ENCODE measurements at places on chromosomes 2 and 18.

GRCh38 chr2:181892799-181893435 is 1.4 kb downstream of the ITPRID2 start:
- DNase-seq = no peak

- DNase-seq = no peak
These were observed 22.4 kb downstream of the FN1 start for GRCh38 chr2:215413484-215413777.

DNA sequence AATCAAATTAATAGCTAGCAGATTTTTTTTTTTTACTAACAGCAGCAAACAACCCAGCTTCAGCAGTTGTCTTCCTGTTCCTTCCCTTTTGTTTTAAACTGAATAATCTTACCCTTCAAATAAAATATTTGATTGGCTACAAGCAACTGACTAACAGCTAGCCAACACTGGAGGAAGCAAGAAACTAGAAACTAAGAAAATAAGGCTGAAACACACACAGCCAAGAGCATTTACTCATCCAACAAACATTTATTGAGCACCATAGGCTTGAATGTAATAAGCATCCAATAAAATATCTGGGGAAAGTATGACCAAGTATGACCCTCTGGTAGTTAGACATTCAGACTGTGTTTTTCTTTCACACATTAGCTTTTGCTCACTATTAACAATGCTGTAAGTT is 189.2 kb downstream of the CD226 start:
- no peak for DNase-seq

GRCh38 chr2:217714287-217714751 is 288.5 kb downstream of the TNS1 start:
- peak; percentile 98 for DNase-seq

GRCh38 chr2:169265591-169265990 is 96.7 kb downstream of the LRP2 start:
- DNase-seq = no peak

DNA sequence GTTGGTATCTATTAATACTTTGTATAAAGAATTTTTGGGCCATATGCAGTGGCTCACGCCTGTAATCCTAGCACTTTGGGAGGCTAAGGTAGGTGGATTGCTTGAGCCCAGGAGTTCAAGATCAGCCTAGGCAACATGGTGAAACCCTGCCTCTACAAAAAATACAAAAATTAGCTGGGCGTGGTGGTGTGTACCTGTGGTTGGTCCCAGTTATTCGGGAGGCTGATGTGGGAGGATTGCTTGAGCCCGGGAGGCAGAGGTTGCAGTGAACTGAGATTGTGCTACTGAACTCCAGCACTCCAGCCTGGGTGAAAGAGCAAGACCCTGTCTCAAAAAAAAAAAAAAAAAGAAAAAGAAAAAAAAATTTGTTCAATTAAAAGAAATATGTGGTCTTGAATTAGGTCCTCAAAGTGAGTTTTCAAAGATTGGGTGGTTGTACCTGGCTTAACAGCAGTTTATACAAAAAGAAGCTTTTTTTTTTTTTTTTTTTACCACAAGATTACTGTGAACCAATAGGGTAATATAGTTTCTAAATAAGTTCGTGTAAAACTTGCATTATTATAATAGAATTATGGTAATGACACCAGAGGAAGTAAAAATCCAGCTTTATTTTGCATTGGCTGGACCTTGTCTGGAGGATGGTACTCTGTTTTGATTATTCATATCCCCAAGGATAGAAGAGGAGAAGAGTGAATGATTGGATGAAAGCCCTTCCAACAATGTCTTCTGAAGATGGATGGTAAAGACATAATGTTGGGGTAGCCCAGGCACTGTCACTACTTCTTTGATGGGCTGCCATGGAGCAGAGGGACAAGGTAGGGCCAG is 210.3 kb downstream of the MYCN start:
- DNase-seq = no peak

DNA sequence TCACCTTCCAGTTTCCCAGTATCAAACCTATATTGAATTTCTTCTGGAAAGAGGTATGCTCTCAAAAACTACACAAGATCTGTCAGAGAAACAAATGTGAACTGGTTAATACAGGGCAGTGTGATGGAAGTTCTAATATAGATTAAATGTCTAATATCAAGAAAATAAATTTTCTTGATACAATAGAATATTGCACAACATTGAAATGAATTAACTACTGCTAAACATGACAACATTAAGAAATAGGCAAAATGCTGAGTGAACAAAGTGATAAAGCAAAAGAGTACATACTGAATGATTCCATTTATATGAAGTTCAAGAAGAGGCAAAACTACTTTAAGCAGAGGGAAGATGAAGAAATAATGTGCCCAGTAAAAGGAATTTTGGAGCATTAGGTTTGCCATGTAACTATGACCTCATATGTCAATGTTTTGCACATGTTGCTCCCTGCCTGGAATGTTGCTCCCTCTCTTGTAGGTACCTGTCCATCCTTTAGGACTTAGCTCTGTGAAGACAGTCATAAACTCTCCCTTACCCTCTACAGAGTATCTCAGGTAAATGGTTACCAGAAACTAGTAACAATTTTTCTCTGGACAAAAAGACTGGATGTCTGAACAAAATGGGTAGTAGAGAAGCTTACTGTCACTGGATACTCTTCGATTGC is 339.0 kb downstream of the RAD51AP2 start:
- no peak for DNase-seq

GRCh38 chr2:43511199-43511598 is 84.6 kb downstream of the THADA start:
- DNase-seq = no peak

GRCh38 chr2:115161771-115162493 is 719.5 kb downstream of the DPP10 start:
- DNase-seq = no peak

DNA sequence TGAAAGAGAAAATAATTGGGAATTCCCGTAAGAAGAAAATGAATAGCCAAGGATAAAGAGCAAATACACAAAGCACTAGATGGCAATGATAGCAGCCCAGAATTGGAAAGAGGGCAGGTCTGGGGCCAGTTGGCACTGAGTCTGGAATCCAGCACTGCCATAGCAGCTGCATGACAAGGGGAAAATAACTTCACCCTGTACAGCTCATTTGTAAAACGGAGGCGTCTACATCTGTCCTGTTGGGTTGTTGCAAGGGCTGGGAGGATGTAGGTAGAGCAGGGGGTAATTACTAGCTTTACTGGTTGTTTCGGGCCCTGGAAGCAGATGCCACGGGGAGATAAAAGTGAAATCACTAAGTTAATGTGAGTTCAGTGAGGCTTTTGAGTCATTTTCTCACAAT is 110.0 kb upstream of the RASGRP3 start:
- no peak for DNase-seq

GRCh38 chr18:77339093-77339492 is 89.4 kb downstream of the GALR1 start:
- DNase-seq = no peak

DNA sequence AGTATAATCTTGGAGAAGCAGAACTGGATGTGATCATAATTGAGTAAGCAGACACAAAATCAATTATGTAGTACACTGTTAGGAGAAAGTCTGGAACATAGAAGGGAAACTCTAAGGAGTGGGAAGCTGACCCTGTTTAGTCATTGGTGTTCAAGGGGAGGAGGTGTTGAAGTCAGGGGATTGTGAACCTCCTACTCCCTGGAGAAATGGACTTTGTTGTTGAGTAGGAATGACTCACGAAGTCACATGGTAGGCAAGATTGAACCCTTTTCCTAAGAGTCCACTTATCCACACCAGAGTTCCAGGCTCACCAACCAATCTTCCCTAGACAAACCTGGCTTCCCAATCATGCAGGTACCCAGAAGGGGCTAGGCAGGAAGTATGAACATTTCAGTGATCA is 81.0 kb upstream of the BCL11A start:
- DNase-seq = peak; percentile 50

DNA sequence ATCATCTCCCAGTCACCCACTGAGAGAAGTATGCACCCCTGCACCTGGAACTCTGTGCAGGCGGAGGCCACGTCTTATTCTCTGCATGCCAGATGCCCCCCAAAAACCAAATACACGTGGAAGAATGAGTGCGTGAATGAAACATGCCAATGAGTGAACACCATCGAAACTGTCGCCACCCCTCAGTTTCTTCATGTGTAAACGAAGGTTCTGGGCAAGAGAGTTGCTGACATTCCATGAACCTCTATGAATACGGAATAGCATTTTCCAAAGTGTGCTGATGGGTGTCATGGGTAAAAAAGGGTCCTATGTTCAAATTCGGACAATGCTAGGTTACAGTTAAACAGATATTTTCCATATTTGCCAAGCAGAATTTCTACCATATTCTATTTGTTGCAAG is 19.8 kb downstream of the FER1L5 start:
- no peak for DNase-seq

DNA sequence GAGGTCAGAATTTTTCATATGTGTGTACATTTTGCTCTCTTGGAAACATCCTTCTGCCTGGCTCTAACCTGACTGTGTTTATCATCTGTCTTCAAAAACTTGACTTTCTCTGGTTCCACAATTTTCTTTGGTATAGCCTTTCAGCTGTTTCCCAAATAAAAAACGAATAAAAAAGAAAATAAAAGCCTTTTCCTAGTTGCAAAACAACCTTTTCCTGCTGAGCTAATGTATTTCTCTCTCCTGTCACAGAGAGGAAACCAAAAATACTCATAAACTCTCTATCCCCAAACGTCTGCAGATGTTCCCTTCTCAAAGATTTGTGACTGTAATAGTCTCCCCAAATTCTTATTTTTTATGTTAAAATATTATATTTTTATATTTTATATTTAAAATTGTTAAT is 505.3 kb upstream of the SLC39A10 start:
- no peak for DNase-seq

- no peak for DNase-seq
These were observed 263.2 kb upstream of the RASGRP3 start for GRCh38 chr2:33213244-33213643.

DNA sequence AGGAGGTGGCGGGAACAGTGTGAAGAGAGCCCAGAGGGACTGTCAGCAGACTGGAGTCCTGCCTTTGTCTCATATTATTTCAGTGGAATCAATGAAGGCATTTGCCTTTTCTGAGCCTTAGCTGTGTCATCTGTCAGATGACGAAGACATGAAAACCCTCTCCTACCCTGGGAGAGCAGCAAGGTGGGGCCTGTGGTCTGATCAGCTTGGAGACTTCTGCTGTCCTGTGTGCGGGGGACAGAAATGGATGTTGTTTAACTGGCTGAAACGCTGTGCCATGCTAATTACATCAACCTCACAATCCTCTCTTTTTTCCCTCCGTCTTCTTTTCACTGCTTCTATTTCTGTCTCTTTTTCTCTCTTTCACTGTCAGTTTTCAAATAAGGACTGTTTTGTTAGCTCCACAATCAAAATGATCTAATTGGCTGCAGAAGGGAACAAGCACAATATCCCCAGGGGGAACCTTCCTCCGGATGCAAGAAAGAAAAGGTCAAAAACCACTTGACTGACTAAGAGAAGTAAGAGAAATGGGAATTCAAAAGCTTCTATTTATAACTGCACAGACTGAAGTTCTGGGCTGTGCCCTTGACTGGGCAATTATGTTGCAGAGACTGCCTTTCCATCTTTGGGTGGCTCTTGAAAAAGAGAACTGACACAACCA is 340.1 kb downstream of the CLIP4 start:
- DNase-seq = peak; percentile 94

GRCh38 chr18:10928011-10928771 is 221.2 kb downstream of the PIEZO2 start:
- DNase-seq = no peak

- no peak for DNase-seq
These were observed 7.3 kb downstream of the TET3 start for GRCh38 chr2:73992036-73992435.

DNA sequence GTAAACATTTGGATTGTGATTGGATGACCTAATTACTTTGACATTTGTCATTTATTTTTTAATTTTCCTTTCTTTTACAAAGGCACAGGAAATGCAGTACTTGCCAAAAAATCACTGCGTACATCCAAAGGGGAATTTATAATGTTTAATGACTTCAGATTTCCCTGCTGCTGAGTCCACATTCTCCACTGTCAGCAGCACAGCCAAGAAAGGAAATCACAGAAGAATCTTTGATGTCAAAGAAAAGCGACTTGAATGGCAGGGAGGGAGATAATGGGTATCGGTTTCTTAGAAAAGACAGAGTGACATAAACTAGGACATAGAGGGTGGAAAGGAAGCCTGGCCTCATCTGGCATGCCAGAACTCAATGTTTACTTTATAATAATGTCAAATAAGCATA is 41.4 kb upstream of the COPS8 start:
- no peak for DNase-seq

DNA sequence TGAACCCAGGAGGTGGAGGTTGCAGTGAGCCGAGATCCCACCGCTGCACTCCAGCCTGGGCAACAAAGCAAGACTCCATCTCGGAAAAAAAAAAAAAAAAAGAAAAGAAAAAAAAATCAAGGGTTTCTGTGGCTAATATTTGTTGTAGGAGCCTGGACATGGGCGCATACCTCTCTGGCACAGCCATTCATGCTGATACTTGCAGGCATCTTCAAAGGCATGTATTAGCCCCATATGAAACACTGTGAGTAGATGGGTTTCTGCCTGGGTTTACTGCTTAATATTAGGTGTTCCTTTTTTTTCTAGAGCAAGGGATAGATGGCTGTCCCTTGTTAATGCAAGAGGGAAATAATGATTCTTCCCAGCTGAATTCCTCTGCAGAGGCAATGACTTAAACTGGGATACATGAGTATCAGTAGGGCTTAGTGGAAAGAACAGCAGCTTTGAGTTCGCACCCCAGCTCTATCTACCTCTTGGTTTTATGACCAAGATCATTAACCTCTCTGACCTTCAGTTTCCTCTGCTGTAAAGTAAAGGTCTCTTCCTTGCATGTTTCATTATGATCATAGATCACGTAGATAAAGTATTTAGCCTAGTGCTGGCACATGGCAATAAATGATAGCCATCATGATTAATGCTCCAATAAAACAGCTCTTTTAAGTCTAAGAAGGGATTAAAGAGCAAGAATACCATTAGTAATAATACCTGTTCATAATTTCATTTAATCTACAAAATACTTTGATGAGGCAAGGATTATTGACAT is 4.5 kb upstream of the ATL2 start:
- no peak for DNase-seq

GRCh38 chr2:238016526-238016925 is 44.3 kb upstream of the SCLY start:
- no peak for DNase-seq

DNA sequence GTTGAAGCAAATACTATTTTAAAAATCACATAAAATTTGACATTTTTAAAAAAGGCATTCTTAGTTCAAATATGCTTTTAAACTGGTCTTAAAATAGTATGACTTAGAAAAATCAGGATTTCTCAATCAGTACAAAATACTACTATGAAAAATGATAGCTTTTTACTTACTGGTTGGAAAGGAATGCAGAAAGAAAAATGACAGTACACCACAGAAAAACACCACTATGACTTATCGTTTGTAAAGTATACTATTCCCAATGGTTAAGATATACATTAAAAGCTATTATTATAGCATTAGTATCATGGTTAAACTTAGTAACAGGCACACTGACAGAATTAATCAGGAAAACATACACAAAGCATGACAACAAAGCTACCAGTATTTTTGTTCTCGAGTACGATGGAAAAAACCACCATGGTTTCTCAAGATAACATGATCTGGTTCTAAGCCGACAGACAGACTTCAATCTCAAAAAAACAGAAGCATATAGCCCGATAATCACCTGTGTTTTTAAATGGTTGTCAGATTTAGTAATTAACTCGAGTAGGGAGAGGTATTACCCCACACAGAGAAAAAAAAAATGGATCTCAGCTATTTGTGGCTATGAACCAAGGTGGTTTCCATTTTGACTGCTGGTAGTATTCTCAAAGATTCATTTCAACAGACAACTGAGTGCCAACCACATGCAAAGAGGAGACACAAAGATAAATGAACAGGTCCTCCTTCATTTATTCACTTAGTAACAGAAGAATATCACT is 39.1 kb downstream of the CUL3 start:
- no peak for DNase-seq
